ENCODE measurements at places on chromosomes 7 and 10.
A peak's percentile ranks its signal among the peaks of the same experiment; 100 is the strongest.

DNA sequence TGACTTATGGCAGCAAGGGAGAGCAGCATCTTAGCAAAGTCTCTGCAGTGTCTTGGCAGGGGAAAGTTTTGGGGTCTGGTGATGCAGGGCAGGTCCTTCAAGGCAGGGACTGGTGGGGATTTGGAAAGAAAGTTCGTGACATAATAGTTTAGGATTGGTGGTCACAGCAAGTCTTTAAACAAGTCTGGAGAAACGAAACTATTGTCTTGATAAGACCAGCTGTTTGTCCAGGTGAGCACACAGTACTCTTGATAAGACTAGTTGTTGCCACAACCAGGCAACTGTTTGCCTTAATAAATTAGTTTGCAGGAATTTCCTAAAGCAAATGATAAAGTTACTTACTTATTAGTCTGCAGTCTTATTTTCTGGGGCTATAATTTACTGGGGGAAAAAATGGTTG, 136.1 kb downstream of the AKR1D1 start:
- no peak for DNase-seq

DNA sequence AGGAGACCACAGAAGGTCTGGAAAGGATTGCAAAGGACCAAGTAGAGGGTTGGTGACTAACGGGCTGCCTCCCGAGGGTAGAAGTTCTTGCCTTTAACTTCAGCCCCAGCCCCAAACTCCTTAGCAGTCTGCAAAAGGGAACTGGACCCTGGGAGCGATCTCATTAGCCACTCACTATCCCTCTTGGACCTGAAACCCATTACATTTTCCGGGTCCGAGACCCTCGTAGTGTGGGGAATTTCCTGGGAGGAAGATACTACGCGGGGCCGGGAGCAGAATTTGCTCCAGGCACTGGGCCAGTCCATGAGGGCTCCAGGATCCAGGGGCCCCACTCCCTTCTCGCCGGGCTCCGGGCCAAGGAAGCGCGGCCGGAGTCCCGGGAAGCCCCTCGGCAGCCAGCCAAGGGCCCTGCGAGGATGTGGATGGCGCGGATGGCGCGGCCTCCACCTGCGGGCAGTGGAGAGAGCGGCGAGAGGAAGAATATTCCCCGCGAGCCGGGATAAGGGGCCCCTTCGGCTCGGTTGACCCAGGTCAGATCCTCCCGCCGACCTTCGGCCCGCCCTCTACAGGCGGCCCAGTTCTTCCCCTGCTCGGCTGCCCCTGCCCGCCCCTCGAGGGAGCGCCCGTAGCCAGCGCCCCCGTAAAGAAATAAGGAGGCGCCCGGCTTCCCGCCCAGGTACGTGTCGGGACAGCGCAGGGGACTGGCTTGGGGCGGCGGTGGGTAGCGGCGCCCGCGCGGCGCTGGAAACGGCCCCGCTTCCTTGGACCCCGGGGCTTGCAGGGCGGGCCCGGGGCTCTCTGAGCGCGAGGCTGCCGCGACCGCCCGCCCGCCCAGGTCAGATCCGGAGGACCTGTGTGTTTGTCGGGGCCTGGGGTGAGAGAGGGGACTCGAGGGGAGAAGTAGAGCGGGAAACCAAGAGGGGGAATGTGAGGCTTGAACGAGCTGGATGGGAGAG, at the start of gene MYO3A:
MYO3A (plus strand) TSS at position 577 of the 956 bp plus-strand sequence. CDS start 17,882 bp downstream, outside the sequence.
- DNase-seq = peak; percentile 35

DNA sequence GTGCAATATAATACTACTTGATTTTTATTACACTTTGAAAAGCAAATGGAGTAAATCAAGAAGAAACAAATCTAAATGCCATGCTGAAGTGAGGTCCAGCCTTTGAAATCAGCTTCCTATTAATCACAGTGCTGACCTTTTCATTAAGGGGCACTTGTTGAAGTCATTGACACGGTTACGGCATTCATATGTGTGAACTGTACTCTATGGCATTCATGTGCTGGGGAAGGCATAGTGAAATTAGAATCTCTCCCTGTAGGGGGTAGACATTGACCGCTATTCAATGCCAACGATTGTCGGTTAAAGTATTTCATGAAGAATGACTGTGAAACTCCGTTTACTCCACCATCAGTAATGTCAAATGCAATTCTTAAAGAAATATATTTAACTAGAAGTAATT, 296.1 kb upstream of the SEMA3A start:
- peak; percentile 87 for DNase-seq

GRCh38 chr10:35316218-35316967, 19.9 kb upstream of the CCNY start:
- DNase-seq = no peak

DNA sequence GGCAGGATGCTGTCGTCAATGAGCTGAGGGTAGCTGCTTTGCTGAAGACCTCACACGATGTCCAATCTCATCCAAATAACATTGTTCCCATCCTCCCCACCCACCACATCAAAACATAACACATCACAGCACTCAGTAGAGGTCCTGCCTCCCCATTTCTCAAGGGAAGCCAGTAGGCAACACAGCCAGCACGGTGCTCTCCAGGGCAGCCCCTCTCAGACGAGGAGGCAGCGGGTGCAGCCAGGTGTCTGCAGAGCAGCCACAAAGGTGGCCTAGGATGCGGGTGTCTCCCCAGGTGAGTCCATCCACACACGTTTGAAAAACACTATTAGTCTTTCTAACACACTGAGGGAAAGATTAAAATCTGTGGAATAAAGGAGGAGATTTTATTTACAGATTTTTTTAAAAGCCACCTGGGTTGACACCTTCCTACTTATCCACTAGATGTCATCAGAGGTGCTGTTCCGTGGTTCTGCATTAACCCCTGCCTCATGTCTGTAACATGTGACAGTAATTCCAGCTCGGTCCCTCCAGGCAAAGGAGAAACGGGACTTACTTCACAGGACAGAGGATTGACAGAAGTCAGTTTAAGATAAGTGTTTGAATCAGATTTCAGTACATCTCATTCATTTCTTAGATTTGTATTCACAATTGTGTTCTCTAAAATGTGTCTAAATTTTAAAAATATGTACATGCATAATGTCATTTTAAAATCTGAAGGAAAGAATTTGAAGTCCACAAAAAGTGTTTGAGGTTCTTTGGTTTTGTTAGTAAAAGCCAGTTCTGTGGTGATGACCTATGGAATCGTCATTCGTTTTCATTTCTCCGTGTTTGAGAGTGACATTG, 68.0 kb downstream of the LANCL2 start:
- DNase-seq = peak; percentile 42

DNA sequence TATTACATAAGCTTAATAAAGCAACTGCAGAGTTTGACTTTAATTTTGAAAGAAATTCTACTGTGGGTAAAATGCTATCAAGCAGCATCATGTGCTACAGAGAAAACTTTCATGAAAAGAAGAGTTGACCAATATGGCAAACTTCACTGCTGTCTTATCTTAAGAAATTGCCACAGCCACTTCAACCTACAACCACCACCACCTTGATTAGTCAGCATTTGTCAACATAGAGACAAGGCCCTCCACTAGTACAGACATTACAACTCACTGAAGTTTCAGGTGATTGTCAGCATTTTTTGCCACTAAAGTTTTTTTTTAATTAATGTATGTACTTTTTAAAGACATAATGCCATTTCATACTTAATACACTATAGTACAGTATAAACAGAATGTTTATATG, 350.3 kb downstream of the HPSE2 start:
- no peak for DNase-seq

DNA sequence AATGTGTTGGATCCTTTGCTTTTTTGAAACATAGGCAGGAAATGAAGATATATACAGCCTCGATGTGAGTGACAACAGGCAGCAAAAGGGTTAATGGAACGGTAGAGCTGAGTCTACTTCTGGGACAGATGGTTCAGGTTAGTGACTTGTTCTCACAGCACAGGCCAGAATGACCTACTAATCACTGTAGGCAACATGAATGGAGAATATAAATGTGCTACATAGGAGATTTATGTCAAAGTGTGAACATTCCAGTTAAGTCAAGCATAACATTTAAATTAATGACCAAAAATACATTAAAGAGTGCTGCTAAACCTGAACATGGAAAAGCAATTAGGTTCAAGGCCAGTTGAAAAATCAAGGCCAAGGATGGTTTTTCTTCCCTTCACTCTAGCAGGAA, 235.2 kb downstream of the POU6F2 start:
- DNase-seq = no peak

DNA sequence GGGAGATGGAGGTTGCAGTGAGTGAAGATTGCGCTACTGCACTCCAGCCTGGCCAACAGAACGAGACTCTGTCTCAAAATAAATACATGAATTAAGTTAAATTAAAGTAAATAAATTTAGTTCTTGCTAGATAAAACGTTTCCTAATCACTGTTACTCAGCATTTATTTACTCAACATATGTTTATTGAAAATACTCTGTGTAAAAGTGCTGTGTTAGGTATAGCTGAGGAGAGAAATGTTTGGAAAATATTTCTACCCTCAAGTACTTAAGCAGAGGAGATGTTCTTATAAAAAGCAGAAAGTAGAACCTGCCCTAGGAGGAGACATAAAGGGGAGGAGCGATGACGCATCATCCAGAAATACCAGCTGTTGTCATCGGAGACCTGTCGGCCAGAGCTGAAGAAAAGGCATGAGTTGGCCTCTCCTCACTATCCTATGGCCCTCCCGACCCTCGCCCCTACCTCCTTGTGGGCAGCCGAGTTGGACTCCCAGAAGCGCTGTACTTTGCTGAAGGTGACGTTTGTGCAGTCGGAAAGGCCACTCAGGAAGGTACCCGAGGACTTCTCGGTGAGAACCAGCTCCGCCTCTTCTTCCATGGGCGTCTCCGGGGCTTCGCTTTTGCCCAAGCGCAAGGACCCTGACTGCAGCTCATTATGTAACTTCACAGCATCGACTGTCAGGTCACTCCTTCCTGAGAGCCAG, 1.1 kb downstream of the RRP12 start:
- DNase-seq = peak; percentile 56

DNA sequence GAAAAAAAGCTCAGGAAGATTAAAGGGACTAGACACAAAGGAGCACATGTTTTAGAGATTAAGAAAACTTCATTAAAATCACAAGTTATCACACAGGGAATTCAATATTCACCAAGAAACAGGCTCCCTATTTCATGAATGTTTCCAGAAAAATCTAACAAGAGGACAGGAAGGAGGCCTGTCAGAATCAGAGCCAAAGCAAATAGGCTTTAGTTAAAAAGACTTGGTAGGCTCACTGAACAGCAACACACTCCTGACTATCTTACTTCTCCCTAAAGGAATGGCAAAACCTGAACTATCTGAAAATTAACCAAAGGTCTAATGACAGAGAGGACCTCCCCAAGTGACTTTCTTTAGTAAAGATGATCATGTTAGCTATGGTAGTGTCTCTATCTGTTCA, 188.3 kb upstream of the MEOX2 start:
- peak; percentile 50 for DNase-seq

- DNase-seq = no peak
Observed at GRCh38 chr7:98760201-98760651, 109.6 kb downstream of the TMEM130 start.

- no peak for DNase-seq
Observed at GRCh38 chr10:58518775-58519174, 6.1 kb downstream of the BICC1 start.

DNA sequence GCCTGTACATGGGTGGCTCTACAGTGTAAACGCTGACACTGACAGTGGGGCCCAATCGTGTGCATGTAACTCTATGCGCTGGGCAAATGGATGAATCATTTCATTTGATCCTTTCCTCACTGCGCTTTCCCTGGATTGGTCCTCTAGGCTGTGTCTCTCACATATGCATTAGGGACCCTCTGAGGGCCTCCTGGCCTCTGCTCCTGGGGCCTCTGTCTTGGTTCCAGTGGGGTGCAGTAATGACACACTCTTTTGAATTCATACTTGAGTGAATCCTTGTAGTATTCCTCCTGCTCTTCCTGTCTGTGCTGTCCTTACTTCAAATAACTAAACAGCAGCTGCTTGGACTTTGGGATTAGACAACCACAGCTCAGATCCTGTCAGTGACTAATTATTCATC, 176.5 kb upstream of the ADO start:
- DNase-seq = no peak

DNA sequence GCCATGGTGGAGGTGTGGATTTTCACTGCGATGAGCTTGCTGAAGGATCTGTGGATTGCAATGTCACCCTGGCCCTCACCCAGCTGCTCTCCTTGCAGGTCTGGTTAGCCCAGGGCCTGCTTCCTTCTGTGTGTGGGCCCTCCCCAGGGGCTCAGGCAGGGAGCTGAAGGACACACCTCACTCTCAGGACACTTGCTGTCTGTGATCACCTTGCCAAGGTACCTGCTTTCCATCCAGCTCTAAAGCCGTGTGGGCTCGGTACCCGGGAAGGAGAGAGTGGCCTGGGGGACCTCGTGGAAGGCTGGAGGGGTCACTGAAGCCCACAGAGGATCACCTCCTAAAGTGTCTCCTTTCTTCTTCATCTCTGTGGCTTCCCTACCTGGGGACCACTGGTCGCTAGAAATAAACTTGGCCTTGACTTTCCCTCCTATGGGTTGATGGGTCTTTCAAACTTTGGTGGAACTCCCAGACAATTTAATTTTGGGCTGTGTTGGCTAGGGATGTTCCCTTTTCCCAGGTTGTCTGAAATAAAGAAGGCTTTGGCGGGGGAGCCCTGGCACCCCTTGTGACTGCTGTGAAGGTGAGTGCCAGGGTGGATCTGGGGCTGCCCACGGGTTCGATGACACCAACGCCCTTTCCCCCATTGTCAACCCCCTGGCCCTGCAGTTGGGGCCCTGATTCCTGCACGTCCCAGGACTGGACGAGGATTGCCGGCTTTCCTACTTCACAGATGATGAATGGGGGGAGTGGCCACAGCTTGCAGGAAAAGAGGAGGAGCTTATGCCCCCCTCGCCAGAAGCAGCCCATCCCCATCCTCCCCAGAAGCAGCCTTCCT, 331.0 kb downstream of the ADARB2 start:
- no peak for DNase-seq

- DNase-seq = peak; percentile 11
Observed at GRCh38 chr7:94445696-94446194, 51.0 kb downstream of the COL1A2 start.

GRCh38 chr7:79610748-79611304, 157.4 kb upstream of the MAGI2 start:
- DNase-seq = peak; percentile 43

DNA sequence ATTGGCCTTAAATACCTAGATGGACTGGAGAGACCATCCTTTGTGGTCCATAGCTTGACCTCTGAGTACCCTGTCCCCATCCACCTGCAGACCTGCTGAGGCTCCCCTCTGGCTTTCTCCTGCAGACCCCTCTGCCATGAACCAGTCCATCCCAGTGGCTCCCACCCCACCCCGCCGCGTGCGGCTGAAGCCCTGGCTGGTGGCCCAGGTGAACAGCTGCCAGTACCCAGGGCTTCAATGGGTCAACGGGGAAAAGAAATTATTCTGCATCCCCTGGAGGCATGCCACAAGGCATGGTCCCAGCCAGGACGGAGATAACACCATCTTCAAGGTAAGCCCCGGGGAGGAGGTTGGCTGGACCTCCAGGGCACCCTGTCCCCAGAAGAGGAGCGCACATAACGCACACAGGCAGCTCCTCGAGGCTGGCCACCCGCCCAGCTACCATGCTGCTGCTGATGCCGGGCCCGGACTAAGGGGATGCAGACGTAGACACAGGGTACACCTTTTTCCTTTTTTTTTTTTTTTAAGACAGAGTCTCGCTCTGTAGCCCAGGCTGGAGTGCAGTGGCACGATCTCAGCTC, 4.3 kb downstream of the IRF5 start:
- no peak for DNase-seq

- no peak for DNase-seq
Observed at GRCh38 chr7:151845412-151846205, 31.3 kb downstream of the PRKAG2 start.

- DNase-seq = peak; percentile 77
Observed at GRCh38 chr10:48801001-48801421, 116.3 kb downstream of the WDFY4 start.

- DNase-seq = no peak
Observed at GRCh38 chr10:5525561-5526341, 990 bp downstream of the CALML3 start.

Measured in muscle of leg (tissue), 16 donors.